ENCODE measurements at places on chromosomes 5 and 9.

DNA sequence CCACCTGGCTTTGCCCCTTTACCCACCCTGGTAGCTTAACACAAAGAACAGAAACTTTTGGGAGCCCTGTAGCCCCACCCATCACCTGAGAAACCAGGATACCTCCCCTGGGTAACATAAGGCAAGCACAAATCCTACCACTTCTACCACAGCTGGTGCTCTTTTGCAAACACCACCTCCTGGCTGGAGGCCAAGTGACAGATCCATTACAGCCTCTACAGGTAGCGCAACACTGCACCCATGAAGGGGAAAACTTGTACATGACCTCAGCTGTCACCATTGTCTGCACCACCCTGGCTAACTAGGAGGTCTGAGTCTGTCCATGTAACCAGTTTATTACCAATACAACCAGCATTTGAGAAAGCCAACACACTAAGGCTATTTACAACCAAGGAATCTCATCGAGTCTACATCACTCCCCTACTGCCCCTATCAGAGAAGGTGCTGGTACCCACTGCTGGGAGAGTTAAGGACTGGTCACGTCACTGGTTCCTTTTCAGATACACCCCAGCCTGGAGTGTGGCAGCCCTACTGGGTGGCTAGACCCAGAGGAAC, 128.6 kb downstream of the PJA2 start:
- DNase-seq: peak; percentile 86

GRCh38 chr5:31197183-31197582, 3.7 kb downstream of the CDH6 start:
- DNase-seq: no peak

DNA sequence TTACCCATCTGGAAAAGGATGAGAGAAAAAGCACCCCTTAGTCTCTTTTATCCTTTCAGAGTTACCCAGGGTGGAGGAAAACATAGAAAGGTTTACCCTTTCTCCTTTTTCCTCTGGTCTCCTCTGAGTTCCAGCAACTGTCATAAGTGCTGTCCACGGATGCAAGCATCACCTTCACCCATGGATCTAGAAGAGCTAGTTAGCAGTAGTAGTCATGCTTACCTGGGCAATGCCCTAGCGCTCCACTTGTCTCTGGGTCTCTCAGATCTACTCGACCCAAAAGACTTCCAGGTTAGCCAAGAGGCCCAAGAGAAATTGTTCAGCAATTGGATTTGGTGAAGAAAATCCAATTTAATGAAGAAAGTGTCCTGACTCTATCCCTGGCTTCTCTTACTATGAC, 656.2 kb upstream of the PTPRD start:
- DNase-seq: no peak

DNA sequence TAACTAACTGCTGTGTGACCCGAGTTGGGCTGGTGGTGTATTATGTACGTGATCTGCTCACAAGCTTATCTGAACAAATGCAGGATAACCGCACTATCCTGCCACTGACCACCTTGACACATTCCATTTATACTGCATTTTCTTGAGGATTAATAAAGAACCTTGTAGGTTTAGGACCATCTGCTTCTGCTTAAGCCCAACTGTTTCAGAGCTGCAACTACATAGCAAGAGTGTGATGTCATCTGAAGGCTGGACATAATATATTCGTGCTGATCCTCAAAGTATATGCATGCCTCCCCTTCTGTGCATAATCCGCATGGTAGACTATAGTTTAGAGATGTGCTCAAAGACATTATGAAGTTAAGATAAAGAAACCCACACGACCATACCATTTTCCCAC, 435.9 kb downstream of the BNC2 start:
- DNase-seq: no peak

- no peak for DNase-seq
Observed at GRCh38 chr5:133059621-133060020, 7.8 kb downstream of the HSPA4 start.

GRCh38 chr9:68999393-69000105, 14.4 kb downstream of the PRKACG start:
- DNase-seq: peak; percentile 37

DNA sequence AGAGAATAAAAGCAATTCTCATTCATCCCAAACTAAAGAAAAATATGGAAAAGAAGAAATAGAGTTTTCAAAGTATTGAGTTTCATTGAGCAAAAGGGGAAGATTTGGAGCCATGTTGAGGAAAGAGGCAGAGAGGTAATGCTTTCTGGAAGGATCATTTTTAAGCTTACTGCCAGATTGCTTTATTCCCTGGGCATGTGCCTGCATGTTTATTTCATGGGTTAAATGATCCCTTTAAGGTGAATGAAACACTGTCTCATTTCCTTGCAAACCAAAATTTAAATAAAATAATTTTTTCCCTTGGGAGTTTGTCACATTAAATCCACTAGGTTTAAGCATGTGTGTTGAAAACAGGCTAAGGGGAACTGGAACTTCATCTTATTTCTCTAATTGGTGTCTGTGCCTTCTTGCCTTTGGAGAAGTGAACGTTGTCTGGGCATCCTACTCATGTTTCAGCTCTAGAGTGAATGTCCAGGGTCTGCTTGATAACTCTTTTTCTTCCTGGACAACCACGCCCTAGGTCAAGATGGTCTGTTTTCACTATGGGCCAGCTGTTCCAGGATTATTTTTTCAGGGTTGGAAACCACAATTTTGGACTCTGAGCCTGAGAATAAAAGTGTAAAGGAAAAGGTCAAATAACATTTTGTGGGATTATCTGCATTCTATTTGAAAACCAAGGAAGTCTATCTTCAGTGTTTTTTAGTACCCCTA, 114.1 kb upstream of the ELL2 start:
- no peak for DNase-seq

DNA sequence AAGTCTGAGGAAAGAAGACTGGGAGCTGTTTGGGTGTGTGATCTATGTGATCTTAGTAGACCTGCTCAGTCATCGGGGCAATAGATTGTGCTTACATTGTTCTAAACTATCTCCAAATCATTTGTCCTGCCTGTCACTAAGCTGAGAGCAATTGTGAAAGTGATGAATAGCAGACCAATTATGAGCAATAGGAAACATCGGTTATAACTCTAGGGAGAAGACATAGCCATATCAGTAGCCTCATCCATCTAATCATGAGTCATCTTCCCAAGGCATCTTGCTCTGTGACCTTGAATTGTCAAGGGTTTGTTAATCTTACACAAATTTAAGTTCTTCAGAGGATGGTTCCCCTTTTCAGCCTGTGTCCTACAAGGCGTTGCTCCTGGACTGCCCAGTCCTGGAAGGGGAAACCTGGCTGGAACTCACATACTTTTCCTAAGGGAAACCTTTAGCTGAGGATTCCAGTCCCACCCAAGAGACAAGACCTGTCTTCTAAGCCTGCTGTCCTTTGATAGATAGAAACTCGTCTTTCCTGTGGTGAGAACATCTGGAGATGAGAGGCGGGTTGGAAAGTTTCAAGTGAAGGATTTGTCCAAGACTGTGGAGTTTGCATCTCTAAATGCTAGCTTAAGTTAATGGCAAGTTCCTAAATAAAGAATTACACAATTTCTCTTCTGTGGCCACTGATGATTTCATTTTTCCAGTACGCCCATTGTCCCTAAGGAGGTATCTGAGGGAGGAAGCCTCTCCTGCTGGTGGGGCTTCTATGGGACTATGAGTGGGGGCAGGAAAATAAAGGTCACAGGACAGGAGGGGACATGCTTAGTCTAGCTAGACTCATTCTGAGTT, 53.9 kb upstream of the TRIM32 start:
- no peak for DNase-seq

- DNase-seq: no peak
Observed at GRCh38 chr5:73757416-73757815, 131.4 kb downstream of the ARHGEF28 start.

- DNase-seq: no peak
Observed at GRCh38 chr5:92505925-92506324, 1075.1 kb downstream of the NR2F1-AS1 start.

DNA sequence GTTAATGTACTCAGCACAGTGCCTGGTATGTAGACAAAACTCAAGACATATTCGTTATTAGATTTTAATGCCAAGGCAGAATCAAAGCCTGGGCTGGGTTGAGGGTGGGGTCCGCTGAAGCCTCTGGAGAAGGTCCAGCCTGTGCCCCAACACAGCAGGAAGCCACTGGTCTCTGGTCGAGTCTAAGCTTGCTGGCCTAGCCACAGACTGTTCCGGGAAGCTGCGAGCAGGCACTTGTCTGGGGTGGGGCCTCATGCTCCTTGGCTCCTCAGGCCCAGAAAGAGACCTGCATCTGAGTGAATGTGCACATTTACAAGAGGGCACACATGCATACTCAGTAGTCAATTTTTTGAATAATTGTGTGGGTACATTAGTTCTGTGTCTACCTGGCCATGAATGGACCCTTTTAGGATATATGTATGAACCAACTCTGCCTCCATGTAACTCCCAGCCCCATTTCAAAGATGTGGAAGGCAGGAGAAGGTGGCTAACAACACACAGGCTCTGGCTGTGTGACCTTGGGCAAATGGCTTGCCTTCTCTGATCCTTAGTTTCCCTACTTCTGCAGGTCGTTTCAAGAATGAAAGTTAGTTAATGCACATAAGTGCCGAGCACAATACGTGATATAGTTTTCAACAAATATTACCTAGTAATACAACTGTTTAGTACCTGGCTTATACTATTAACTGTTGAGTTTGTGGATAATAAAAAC, 18.3 kb downstream of the FAT2 start:
- DNase-seq: no peak

DNA sequence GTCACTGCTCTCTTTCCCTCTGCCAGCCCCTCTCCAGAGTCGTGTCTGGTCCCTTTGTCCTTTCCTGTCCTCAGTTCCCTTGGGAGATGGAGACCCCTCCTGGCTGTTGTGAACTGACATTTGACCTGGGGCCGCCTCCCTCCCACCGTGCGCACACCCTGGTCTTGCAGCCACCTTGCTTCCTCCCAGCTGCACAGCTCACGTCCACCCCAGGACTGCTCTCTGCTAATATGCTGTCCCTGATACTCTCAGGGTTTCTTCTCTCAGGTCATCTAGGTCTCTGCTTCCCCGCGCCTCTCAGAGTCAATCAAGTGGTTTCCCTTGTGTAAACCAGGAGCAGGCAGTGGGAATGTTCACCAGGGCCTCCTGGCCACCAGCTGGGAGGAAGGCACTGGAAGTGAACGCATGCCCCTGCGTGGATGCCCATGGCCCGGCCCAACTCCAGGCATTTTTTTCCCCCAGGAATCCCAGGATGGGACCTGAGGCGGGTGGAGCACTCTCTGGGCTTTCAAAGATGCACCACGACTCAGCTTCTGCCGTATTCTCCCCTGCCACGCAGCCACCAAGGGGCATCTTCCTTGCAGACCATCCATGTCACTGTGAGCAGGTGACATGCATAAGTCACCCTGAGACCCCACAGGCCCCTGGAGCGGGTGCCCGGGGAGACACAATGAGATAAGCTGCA, 142.4 kb downstream of the OLFM1 start:
- DNase-seq: no peak

DNA sequence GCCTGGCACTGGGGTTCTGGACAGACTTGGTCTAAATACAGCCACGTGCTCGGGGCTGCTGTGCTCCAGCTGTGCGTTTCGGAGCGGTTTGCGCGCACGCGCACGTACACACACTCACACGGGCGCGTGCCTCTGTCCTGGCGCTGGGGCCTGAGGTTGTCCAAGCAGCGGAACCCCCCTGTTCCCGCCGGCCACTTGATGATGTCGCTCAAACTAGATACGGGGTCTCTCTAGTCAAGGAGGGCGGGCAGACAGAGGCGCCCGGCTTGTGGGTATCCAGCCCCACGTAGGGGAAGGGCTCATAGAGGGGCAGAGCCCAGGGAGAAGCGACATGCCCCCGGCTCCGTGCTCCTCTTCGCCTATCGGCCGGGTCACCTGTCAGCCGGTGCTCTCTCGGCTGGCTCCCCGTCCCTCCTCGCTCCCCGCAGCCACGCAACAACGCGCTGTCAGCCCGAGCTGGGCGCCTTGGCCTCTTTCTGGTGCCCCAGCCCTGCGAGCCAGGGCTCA, 8.9 kb downstream of the NR2F1-AS1 start:
- DNase-seq: peak; percentile 25

DNA sequence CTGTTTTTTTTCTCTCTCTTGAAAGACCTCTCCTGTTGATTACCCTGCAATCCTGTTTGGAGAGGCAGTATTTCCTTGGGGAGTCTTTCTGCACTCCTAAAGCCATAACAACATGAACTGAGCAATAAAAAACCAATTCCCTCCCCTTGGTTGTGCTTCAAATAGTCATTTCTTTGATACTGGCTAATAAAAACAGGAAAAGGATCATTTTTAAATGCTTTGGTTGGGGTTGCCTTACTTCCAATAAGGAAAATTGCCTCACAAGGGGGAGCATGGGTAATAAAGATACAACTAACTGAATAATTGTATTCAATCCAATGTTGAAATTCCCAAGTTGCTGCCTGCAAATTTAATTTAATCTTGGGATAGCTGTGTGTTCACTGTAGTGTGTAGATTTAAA, 13.9 kb downstream of the FBXL7 start:
- no peak for DNase-seq

DNA sequence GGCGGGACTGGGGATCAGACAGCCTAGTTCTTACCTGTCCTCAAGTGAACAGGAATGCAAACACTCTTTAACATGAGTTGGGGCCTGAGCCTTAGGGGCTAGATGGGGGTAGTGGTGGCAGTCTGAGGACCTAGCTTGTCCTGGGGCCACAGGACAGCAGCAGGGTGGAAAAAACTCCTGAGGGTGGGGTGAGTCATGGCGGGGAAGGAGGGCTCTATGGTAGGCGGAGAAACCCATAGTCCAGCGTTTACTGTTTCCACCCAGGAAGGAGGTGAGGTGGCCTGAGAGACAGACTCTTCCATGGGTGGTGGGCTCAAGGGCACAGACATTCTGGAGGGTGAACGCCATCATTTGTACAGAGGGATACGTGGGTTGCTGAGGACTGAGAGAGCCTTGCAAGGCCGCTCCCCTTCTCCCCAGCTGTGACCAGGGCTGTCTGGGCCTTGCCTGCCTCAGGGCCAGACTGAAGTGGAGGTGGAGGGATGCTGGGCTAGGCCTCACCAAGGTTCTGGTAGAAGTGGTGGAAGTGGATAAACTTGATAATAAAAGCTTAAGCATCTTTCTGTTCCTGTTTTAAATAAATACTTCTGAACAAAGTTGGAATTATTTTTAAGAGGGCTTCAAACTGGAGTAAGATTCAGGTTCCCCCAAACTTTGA, 1.1 kb upstream of the TSPAN17 start:
- no peak for DNase-seq

- DNase-seq: no peak
Observed at GRCh38 chr9:106797299-106797698, 65.7 kb upstream of the ZNF462 start.

- DNase-seq: no peak
Observed at GRCh38 chr5:19806756-19807155, 181.2 kb downstream of the CDH18 start.

GRCh38 chr9:71985297-71985911, 74.0 kb downstream of the C9orf85 start:
- no peak for DNase-seq

DNA sequence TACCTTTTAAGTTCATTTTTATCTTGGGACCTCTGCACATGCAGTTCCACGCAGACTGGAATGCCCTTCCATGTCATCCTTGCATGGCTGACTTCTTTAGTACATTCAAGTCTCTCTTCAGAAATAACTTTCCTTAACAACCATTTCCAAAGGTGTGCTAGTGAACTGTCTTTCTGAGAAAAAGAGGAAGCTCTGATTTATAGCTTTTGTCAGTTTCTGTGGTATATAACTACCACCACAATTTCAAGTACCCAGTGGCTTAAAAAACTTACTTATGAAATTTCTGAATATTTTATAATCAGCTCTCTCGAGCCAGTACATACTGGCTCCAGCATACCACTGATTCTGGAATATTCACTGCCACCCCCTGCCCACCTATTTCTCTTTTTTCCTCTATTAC, 1613.8 kb downstream of the MAT2B start:
- no peak for DNase-seq
